ENCODE measurements at places on chromosomes 5 and 9. TPM values are rescaled to one million over a fixed set of nuclear protein-coding genes. Genes with fewer than 3 reads are reported as not detected.

The GRHPR gene
- 64.4 TPM for total RNA-seq

The FOXD4L3 gene
- not detected for total RNA-seq

DNA sequence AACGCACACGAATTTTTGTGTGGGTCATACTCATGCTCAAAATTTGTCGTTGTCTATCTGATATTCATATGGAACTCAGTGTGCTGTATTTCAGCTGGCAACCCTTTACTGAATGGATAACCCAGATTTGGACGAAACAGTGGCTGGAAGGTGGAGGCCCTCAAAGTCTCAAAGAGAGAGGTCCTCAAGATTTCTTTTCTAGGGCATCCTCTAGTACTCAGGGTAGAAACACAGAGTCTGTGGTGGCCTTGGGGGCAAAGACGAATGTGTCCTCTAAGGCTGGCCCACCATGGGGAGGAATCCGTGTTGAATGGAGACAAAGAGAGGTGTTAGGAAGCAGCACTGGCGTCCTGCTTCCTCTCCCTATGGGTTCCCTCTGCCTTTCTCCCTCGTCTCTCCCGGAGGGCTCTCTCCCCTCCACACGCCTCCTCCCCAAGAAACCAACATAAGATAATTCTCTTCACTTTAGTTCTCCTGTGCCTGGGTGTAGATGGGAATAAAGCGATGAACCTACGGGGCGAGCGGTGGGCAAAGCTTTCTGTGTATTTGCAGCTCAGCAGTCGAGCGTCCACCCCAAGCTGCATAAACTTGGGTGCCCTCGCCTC lies 333.7 kb downstream of the CWC27 start:
- no peak for DNase-seq

DNA sequence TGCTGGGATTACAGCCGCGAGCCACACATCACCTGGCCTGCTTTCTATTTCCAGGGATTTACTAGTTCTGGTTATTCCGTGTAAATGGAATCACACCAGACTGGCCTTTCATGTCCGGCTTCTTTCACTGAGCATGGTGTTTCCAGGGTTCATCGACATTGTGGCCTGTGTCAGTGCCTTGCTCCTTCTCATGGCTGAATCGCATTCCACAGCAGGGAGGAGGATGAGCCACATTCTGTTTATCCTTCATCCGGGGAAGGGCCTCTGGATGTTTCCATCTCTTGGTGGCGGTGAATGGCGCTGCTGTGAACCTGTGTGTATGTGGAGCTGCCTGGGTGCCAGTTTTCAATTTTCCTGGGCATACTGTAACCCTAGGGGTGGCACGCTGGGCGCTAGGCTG lies 58.7 kb upstream of the RNU6ATAC start:
- no peak for DNase-seq

- DNase-seq, result no peak
Observed at GRCh38 chr5:39876146-39876545, 451.4 kb upstream of the DAB2 start.

The CER1 gene
- not detected for total RNA-seq

The LEAP2 gene
- total RNA-seq, result 2.1 TPM

The TLX3 gene
- total RNA-seq, result not detected

- DNase-seq, result no peak
Observed at GRCh38 chr5:152113401-152113800, 188.8 kb upstream of the GLRA1 start.

The SLC45A2 gene
- total RNA-seq, result not detected

- DNase-seq, result peak; percentile 19
Observed at GRCh38 chr9:136403915-136404800, 4.2 kb upstream of the SNAPC4 start.

DNA sequence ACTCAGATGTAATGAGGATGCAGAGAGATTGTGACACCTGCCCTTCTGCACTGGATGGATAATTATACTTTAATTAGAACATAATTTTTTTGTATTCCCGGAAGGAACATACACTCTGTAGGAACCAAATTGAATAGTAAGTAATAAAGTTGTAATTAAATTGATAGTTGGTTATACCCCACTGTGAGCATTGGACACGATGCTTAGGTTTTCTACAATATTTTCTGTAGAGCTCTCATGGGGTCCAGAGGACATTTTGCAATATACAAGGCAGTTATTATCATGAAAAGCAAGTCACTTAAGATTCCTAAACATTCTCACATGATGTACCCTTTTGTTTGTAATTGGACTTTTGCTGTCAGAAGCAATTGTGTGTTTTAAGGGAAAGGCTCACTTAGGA lies 63.4 kb downstream of the DIRAS2 start:
- no peak for DNase-seq

- no peak for DNase-seq
Observed at GRCh38 chr5:119072496-119072895, 1.6 kb downstream of the DMXL1 start.

DNA sequence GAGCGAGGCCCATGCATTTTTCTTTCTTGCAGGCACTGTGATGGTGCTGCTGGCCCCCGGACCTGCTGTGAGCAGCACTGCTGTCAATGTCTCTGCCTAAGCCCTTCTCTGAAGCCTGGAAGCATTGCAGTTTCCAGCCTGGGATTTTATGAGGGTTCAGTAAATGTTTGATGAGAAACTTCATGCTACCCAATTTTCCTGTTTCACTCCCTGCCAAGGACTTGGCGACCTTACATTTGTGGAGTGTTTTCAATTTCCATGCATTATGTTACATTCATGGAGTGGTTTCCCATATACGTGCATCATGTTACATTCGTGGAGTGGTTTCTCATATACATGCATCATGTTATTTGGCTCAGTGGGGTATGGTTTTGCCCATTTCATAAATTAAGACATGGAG lies 90.7 kb upstream of the PTCH1 start:
- DNase-seq, result no peak

The SVEP1 gene
- 0.05 TPM for total RNA-seq

DNA sequence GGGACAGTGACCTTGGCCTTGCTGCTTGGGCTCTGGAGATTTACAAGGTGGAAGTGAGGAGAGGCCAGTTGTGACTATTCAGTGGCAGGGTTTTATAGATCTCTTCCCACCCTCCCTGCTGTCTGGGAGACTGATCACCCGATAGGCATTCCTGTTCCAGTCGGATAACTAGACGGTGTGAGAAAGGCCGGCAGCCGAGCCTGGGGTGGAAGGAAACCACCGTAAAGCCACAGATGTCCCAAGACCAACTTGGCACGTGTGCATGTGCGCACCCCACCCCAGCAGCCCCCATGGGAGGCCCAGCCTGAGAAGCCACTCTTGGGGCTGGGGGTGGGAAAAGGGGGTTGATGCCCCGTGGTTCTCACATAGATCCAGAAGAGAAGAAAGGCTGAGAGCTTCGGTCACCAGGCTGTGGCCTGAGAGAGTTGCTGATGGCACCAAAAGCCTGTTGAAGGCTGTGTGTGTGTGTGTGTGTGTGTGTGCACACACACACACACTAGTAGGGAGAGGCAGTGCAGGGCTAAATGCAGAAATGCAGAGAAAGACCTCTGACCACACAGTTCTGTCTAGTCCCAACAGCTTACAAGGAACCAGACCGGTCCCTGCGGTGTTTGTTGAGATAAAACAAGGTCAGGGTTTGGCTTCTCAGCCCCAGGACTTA lies 225.8 kb downstream of the FANCC start:
- DNase-seq, result no peak

DNA sequence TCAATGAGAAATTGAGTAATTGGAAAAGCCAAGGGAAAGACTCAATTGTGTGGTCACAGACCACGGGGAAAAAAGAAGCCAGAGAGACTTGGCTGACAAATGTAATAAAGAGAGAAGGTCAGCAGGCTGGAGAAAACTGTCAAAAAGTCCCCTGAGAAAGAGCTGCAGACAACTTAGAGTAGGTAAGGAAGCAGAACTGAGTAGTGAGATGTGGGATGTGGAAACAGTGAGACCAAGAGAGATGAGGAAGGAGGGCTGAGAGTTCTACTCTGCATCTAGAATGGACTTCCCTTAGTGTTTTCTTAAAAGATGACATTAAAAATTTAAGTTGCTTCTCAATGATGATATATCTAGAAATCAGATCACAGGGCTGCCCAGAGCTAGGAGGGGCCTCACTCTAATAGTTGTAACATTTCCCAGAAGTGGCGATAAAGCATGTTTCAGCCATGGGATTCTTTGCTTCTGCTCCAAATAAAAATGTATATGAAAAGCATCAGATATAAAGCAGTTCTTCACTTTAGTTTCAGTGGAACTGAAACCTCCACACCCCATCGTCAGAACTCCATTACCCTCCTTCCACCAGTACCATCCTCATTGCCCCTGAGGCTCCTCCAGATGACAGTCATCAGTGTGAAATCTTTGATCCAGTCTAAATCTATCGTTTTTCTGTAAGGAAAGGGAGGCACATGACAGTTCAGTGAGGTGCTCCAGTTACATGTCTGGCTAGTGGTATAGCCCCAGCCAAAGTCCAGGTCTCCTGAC lies 80.6 kb downstream of the SPEF2 start:
- no peak for DNase-seq

The ANKRD18B gene
- total RNA-seq, result not detected

The ADGRD2 gene
- total RNA-seq, result not detected

GRCh38 chr9:124078641-124079040 lies 67.1 kb downstream of the LHX2 start:
- DNase-seq, result no peak

The TAF9 gene
- 78.7 TPM for total RNA-seq

The SLC27A6 gene
- total RNA-seq, result not detected

GRCh38 chr9:129863059-129863690 lies 27.9 kb downstream of the USP20 start:
- DNase-seq, result peak; percentile 51

DNA sequence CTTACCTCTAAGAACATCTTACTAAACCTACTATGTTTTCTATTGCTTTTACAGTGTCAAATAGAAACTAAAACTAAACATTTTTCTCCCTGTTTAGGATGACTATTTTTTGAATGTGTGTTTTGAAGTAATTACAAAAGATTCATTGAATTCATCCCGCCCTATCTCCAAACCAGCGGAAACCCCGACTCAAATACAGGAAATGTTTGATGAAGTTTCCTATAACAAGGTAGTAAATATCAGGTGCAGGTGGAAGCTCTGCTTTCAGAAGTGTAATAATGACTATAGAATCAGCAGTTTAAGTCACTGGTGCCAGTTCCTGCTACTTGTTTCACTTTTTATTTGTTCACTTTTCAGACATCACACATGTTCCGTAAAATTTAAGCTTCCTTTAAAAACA lies 20.0 kb downstream of the ERAP2 start:
- DNase-seq, result peak; percentile 32

DNA sequence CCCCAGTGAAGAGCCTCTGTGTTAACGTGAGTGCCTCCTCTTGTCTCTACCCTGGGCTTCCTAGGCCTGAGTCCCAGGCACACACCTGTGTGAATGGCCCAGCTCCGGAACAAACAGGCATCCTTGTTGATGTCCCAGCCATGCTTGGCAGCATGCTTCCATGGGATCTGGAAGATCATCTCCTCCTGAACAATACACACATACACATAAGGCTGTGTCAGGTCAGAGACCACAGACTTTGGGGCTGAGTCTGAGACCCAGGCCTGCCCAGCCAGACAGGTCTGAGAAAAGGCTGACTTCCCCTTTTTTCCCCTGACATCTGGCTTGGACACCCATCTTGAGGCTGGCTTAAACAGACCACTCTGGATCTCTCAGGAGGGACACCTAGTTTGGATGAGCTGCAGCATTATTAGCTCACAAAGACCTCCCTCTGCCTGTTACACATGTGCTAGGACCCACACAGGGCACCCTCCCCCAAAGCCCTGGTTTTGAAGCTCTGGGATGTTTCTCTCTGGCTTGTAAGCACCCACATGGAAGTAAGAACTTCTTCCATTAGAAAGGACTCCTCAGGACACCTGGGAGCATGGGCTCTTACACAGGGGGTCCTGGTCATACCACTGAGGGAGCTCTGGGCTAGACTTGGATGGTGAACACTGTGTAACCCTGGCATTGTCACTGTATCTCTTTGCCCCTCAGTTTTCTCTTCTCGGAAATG lies 2.6 kb downstream of the IRF1 start:
- DNase-seq, result peak; percentile 6

DNA sequence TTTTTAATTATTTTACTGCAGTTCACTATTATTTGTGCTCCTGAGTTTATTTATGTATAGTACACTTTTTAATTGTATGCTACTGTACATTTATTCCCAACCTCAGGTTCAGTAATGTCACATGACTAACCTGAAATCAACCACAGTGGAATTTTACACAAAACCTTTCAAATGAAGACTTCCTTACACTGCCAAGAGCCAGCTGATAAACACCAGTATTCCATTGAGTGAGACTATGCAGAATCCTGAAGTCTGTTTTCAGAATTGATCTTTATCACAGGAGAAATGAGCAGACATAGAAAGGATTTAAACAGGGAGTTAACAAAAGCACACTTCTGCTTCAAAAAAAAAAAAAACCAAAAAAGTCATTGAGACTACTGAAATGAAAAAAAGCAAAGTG lies 219.5 kb downstream of the PRR16 start:
- DNase-seq, result no peak

- DNase-seq, result no peak
Observed at GRCh38 chr5:110784901-110785300, 46.1 kb downstream of the SLC25A46 start.

DNA sequence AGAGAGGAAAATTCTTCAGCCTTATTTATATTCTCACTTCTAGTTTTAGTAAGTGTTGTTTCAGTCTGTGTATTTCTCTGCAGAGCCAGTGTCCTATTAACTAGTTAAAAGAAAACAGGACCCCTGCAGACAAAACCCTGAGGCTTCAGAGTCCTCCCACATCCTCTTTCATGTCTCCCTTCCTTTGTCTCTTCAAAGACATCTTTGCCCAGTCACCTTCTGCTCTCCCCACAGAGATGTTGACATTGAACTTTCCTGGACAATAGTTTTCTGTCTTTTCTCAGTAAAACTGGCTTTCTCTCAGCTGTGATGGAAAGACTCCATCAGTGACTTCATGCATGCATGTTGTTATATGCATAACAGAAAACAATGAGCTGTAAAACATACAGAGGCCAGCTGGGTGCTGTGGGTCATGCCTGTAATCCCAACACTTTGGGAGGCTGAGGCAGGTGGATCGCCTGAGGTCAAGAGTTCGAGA lies 20.2 kb downstream of the GRAMD2B start:
- no peak for DNase-seq

- no peak for DNase-seq
Observed at GRCh38 chr5:124162767-124163532, 583.5 kb downstream of the ZNF608 start.

GRCh38 chr5:13510616-13511015 lies 433.9 kb downstream of the DNAH5 start:
- no peak for DNase-seq

The MACROH2A1 gene
- total RNA-seq, result 204 TPM
